ENCODE measurements at places on chromosomes 11 and 22.

DNA sequence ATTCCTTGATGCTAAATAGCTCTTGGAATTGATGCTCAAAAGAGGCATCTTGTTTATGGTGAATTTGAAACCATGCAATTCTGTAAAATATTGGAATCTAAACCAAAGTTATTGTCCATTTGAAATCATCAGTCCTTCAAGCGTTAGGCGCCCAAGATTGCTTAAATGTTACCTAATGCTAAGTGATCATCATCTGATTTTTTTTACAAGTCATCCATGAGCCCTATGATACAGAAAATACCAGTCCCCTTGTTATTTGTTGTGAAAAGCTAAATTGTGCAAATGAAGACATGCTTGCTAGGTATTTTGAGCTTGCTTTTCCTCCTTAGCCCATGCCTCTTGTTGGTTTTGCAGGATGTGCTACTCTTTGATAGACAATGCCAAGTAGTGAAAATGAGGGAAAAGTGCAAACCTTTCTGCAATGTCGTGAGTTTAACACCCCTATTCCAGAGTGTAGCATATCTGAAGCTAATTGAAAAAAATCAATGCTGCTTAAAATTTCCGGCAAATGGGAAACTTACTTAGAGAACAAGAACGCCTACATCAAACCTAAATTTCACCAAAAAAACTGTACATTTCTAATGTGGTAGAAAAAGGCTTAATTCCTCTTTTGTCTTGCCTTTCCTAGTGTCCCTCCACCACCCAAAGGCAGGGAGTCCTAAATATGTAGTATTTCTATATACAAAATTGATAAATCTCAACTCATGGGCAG, 1.9 kb downstream of the GRK3 start:
- DNase-seq = no peak

DNA sequence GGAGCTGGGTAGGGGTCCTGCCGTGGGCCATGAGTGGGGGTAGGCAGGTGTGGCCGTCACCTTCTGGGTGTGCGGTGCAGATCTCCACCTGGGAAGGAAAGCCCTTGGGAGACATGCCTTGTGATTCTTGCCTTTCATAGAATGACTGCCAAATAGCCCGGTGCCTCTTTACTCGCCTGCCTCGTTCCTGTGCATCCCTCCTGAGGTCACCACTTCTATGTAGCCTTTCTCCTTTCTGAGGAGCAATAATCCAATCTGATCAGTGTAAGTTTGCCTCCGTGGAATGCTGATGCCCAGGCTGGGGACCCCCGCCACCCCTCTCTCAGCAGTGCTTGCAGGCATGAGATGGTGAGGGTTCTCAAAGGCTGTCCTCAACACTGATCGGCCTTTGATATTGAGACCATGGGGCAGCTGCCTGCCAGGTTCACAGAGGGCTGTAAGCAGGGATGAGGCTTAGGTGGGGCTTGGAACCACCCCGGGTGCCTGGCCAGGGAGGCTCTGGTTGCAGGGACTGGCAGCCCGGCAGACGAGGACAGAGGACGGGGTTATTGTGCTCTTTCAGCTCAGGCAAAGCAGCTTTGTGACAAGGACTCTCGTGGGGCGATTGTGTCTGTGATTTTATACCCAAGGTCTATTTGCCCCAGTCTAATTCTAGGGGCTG, 86.1 kb upstream of the WNT7B start:
- no peak for DNase-seq

- no peak for DNase-seq
Observed at GRCh38 chr22:38652859-38653258, 3.3 kb downstream of the FAM227A start.

DNA sequence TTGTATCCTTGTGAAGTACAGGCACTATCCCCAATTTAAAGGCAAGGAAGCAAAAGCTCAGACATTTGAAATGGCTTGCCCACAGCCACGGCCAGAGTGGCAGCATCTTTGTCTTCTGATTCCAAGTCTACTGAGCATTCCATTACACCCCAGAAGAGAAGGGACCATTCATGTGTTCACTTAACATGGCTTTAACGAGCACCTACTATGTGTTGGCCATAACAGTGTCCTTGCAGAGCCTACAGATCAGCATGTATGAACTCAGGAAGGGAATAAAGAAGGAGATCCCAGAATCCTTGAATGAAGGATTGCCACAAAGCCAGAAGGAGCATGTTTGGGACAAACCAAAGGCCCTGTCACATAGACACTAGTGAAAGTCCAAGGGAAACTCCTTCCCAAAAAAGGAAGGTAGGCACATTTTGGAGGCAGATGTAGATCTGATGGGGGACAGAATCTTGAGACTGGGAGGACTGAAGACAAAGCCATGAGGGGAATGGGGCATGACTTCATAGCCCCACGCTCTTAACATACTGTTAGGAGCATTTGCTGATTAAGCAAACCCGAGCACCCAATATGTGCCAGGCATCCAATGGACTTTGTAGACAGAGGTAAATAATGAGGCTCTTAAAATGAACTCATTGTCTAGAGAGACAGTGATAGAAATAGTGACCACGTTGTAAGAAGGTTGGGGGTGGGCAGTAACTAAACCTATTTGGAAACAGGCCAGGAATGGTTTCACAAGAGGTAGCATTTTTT, 54.9 kb downstream of the P4HA3 start:
- DNase-seq = no peak

DNA sequence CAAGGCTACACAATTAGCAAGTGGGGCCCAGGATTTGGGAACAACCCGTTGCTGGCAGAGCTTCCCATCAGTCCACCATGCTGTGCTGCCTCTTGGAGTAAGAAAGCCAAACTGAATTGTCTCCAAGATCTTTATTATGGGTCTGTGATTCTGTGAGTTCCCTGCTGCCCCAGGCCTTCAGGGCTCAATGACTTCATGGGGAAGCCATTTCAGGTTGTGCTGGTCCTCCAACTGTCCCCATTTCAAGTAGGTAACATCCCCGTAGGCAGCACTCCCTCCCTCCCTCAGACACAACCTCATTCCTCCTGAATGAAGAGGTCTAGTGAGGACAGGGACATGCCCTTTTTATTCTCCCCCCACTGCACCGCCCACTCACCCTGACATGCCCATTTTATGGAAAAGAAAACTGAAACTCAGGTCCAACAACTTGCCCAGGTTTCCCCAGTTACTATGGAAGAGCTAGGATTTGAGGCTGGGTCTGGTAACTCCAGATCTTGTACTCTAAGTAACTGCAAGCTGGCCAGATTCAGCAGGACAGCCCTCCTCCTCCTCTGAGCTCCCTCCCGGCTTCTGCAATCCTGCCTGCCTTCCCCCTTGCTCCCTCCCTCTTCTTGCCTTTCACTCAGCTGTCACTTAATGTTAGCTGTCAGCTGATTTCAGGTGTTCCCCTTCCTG, 8.2 kb upstream of the YWHAH start:
- no peak for DNase-seq

- DNase-seq = no peak
Observed at GRCh38 chr11:48172818-48173609, 43.6 kb upstream of the OR4B1 start.

GRCh38 chr22:41561335-41561734, 525 bp downstream of the CSDC2 start:
- no peak for DNase-seq

DNA sequence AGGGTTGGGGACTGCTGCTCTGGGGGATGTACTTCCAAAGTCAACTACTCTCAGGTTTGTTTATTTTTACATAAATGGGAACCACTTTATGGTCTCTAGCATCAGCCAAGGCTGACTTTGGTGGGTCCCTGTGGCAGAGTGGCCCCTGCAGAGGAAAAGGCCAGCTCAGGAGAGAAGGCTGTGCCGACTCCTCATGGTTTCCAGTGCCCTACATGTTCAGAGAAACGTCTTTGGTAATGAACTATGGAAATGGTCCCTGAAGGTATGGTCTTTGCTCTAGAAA, 3.0 kb upstream of the ZDHHC8 start:
- DNase-seq = no peak

GRCh38 chr11:46356924-46357482, 9.7 kb downstream of the DGKZ start:
- DNase-seq = no peak

DNA sequence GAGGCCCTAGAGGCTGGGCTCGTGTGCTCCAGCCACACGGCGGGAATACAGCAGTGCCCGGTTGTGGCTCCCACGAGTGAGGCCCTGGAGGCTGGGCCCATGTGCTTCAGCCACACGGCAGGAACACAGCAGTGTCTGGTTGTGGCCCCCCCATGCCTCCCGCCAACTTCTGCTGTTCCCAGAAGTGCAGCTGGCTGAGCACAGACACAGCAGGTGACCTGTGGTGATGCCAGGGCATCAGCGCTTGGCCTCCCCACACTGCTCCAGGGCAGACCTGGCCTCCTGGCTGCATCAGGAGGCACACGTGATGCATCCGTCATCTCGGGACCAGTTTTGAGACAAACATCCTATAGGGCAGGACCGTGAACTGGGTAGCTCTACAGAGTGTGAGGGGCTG, 110.3 kb downstream of the KCNQ1OT1 start:
- no peak for DNase-seq

- no peak for DNase-seq
Observed at GRCh38 chr22:46148816-46149511, 1.4 kb upstream of the PPARA start.

DNA sequence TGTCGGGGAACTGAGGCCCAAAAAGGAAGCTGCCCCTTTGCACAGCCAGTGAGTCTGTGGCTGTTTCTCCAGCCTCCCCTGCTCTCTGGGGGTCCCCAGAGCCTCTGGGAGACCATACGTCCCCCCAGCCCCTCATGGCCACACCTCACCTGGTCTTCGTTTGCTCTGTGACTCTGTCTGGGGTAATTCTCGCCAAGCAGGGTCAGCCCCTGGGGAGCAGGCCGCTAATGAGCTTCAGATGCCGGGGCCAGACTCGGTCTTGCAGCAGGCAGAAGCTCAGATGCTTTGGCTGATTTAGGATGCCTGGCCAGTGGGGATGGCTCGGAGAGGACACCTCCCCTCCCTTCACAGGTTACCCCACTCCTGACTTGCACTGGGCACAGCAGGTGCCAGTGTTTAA, 24.1 kb upstream of the WNT11 start:
- no peak for DNase-seq

GRCh38 chr11:31045335-31045734, 324.2 kb downstream of the DCDC1 start:
- no peak for DNase-seq

DNA sequence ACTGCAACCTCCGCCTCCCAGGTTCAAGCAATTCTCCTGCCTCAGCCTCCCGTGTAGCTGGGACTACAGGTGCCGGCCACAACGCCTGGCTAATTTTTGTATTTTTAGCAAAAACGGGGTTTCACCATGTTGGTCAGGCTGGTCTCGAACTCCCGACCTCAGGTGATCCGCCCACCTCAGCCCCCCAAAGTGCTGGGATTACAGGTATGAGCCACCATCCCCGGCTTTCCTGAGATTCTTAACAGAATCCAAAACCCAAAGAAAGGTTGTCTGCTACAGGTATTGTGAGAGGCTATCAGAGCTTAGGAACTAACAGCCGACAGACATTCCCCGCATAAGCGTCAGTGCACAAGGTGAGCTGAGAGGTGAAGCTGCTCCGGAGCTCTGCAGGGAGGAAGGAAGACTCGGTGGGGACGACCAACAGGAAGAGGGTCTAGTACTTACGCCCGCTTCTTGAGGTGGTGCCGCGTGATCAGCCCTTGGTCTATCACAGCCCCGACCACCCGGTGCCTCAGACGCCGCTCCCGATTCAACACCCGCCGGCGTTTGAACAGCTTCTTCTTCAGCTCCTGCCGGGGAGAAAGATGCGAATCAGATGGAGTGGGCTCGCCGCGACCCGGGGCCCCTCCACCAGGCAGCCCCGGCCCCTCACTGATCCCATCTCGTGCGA, 470 bp downstream of the C11orf98 start:
- DNase-seq = no peak

DNA sequence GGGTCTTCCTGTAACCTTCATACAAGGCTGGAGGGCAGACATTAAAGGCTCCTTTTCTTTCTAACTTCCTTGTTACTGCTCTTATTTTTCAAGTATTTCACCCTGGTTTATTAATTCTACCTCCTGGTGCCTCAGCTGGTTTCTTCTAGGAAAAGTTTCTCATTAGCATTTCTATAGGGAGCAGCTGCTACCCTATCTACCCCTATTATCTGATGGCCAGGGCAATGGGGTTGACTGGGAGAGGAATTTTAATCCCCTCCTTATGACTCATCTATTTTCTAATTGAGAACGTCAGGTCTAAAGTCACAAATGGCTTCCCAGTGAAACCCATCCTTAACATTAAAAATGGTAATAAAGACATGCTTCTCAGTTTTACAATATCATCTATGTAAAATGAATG, 5.0 kb downstream of the MAP6 start:
- DNase-seq = no peak

DNA sequence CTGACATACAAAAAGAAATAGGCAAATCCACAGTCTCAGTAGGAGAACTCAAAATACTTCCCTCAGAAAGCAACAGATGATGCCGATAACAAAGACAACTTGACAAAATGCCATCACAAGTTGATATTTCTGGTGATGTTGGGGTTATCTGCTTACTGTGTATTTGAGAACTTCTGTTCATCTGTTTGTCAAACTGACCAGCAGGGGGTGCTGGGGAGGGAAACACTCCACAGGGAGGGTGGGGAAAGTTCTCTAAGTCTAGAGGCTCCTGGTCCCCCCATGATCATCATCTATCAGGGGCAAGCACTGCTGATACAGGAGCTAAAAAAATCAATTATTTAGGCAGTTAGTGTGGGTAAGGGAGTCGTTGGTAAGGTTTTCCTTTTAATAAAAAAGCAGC, 19.2 kb downstream of the GLYATL1 start:
- DNase-seq = no peak

DNA sequence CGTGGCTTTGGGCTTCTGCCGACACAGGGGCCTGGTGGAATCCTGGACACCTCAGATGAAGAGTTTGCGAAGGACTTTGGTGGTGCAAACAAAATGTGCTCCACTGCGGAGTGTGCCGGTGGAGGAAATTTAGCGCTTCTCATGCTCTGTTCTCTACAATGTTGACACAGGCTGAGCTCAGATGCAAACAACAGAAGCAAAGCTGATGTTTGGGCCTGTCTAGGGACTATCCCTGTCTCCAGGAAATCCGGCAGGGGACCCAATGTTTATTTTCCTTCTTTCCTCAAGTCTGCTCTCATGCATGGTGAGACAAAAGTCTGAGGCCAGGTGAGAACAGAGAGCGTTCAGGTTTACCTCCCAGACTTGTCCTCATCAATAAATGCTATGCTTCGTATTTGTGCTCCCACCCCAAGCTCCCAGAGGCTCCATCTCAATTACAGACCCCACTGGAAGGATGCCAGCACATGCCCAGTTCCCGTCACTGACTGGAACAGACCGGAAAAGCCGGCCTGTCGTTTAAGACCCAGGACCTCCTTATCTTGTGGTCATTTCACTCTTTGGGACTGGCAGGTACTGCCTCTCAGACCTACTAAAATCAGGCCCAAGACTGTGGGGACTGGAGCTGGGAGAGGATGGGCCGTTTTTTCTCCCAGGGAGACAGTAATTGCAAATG, 105.7 kb upstream of the B3GAT1 start:
- DNase-seq = no peak

GRCh38 chr22:37288521-37288920, 6.2 kb downstream of the CYTH4 start:
- no peak for DNase-seq
